ENCODE measurements at places on chromosomes 4 and X.

GRCh38 chr4:155134136-155134535, 74.3 kb upstream of the NPY2R start:
- no peak for DNase-seq

DNA sequence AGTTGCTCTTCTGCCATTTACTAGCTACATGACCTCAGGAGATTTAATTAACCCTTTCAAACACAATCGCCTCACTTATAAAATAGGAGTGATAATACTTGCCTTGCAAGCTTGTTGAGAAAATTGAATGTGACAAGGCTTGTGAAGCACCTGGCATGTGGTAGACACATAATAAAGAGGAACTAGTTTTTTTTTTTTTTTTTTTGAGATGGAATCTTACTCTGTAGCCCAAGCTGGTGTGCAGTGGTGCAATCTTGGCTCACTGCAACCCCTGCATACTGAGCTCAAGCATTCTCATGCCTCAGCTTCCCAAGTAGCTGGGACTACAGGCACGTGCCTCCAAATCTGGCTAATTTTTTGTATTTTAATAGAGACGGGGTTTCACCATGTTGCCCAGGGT, 73.7 kb upstream of the STIM2 start:
- DNase-seq: no peak

DNA sequence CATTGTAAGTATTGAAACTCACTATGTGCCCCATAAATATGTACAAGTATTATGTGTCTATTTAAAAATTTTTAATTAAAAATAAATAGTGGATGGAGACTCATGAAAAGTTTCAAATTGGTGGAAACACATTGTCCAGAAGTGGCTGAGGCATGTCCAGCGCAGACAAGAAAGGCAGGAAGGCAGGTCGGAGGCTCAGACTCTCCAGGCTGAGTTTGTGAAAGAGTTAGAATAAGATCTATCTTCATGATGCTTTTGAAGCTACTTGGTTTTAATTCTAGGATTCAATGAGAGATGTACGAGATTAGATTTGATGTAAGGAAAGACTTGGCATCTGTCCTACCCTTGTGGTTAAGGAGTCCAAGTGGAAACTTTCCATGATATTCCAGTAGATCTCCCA, 19.8 kb downstream of the PNMA6F start:
- no peak for DNase-seq

DNA sequence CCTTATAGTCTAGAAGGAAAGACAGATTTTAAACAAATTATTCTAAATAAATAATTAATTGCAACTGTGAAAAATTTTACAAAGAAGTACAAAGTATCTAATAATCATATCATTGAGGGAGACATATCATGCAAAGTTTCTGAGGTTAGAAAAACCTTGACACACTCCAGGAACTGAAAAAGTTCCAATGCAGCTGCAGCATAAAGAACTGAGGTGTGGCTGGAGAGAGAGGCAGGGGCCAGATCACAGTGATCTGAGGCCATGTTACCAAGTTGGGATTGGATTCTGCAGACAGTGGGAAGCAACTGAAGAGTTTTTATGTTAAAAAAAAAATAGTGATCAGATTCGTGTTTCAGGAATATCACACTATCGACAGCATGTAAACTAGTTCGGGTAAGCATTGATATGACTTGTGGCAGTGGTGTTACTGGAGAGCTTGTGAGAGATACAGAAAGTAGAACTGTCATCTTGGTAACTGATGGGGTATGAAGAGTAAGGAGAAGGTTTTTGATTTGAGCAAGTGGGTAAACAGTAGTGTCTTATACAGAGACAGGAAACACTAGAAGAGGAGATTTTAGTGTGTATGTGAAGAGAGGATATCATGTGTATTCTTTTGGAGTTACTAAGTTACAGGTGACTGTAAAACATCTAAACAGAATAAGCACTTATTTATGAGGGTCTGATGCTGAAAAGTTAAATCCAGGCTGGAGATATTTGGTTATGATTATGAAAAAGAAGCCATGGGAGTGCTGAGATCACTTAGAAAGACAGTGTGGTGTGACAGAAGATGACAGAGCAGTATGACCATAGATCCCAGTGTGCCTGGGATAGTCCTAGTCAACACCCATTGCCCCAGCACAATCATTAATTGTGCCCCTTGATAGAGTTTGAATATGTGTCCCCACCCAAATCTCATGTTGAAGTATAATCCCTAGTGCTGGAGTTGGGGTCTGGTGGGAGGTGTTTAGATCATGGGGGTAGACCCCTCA, 15.6 kb upstream of the SPRY1 start:
- no peak for DNase-seq

DNA sequence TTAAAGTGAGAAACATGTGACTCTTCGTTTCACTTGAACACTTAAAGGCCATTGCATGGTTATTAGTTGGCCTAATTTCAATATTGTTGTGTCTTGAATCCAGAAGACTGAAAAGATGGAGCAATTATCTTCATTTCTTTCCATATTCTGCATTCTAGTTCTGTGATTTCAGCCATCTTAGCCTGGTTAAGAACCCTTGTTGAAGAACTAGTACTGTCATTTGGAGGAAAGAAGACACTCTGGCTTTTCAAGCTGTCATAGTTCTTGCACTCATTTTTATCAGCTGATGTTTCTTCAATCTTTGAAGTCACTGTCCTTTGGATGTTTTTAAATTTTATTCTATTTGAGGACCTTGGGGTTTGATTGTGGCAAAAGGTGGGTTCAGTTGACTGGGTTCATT, 81.6 kb downstream of the MTMR8 start:
- no peak for DNase-seq

DNA sequence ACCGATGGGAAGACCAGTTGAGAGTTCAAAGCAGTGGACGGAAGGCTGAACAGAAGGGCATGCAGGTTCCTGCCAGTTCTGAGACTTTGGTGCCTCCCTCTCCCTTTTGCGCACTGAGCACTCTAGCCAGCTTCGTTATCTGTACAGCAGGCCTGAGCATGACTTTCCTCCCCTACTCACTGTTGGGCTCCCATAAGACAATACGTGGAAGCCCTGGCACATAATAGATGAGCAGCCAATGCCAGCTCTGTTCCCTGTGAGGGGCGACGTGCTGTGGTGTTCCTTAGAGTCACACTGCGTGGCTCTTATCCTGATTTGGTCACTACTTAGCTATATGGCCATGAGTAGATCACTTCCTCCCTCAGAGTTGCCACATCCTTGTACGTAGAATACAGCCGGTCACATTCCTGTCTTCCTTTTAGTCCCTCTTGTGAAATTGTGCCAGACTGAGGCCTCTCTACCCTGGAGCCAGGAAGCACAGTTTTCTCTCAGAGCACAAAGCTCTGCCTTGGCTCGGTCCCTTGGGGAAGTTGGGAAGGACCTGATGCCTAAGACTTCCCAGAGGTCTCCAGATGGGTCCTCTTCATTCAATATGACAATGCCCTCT, 160.4 kb upstream of the MAMLD1 start:
- DNase-seq: no peak

DNA sequence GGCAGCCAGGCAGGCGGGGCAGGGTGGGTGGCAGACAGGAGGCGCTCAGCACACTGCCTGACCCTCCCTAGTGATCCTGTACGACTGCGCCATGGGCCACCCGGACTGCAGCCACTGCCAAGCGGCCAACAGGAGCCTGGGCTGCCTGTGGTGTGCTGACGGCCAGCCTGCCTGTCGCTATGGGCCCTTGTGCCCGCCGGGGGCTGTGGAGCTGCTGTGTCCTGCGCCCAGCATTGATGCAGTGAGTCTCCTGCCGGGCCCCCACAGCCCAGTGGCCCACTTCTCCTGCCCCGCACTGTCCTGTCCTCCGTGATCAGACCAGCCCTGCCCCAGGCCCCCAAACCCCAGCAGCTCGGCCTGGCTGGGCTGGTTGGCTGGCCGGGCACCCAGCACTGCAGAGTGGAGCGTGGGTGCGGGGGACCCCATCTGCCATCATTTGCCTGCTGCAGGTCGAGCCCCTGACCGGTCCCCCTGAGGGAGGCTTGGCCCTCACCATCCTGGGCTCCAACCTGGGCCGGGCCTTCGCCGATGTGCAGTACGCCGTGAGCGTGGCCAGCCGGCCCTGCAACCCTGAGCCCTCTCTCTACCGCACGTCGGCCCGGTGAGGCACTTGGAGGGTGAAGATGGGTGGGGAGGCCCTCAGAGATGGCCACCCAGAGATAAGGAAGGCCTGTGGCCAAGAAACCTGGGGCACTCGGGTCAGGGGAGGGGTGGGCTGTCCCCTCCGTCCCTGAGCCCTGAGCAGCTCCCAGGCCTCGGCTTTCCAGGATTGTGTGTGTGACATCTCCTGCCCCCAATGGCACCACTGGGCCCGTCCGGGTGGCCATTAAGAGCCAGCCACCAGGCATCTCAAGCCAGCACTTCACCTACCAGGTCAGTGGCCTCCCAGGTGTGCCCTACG, 7.6 kb downstream of the PLXNB3 start:
- DNase-seq: no peak

- no peak for DNase-seq
Measured at GRCh38 chr4:151808120-151808529, 47.3 kb upstream of the GATB start.

- DNase-seq: no peak
Measured at GRCh38 chrX:64198036-64198435, 7.5 kb downstream of the AMER1 start.

DNA sequence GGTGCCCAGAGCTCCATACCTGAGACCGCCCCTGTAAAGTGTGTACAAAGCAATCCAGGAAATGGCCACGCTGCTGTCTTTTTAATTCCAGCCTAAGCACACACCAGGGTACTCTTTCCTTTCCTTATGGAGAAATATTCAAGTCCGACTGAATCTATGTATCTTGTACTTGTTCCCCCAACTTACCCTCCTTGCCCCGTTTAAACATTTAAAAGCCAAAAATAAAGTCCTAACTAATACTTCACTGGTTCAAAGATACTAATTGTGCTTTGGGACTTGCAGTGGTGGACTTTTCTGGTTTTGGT, 731 bp upstream of the AMMECR1 start:
- DNase-seq: no peak

- DNase-seq: no peak
Measured at GRCh38 chr4:184432127-184432922, 42.0 kb downstream of the IRF2 start.

- peak; percentile 36 for DNase-seq
Measured at GRCh38 chrX:63513825-63514568, 162.9 kb upstream of the SPIN4 start.

GRCh38 chr4:180542445-180543100, 1700.6 kb upstream of the TENM3 start:
- no peak for DNase-seq

- DNase-seq: no peak
Measured at GRCh38 chr4:151912632-151913031, 151.8 kb upstream of the GATB start.

DNA sequence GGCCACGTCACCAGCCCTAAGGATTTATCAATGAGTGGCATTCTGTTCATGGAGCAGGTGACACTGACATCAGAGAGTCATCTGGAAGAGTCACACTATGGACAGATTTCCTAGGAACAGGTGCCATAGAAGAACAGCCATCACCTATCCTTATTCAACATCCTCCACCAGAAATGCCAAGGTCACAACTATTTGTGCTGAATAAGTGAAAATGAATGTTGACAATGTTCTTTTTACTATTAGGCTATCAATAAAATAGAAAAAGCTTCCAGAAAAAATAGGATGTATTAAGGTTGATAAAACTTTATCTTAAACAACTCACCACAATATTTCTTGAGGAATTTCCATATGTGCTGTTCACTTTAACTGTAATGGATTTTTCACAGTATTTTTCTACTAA, 62.9 kb downstream of the HAUS3 start:
- DNase-seq: no peak

DNA sequence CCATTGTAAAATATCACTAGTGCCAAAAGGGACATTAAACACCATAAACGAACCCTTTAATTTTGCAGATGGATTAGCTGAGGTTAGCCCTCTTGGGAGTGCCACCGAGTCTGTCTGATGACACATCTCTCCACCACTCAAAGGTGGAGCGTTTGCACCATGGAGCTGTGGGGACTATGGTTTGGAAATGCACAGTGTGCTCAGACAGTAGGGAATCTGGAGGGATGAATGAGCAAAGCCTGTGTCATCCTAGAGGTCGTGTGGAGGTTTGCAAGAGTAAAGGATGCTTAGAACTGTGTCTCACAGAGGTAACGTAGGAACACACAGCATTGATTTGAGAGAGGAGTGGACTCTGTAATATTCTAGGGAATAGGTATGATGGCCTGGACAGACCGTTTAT, 93.7 kb downstream of the CLNK start:
- DNase-seq: no peak

DNA sequence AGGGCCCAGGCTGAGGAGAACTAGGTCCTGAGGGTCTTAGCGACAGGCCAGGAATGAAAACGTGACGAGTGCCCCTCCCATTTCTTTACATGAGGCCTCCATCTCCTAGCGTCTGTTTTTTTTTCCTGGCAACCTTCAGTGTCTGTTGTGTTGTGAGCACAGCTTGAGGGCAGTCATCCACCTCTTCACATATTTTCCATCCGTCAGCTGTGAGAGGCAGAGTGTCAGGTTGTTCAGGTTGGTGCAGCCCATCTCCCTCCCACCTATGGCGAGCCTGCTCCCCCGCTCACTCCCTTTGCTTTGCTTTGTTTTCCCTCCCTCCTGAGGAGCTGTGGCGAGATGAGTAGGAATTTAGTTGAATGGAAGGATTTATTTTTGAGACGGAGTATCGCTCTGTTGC, 51.7 kb upstream of the CHRNA9 start:
- DNase-seq: no peak

Measured in AG04449 (cell line).